CD4-positive, alpha-beta T cell treated with Interleukin-12 subunit alpha and Interleukin-12 subunit beta, for 1 hour (primary cell): ENCODE measurements at places on chromosomes 13 and 19.
A peak's percentile ranks its signal among the peaks of the same experiment; 100 is the strongest.

DNA sequence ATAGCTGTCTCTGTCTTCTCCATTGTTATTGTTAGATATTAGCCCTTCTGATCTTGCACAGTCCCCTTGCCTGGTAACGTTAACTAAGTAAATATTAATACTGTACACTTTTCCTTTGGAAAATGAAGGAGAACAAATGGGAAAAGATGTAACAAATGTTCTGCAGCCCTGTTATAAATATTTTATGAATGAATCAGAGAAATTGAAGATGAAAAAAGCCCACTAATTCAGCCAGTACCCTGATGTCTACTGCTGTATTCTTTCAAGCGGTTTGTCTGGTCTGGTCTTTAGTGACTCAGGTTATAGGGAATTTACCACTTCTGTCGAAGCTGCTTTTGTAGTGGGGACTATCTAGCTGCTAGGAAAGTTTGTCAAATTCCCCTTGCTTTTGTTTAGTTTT is 121.0 kb downstream of the COG6 start:
- no peak for DNase-seq

DNA sequence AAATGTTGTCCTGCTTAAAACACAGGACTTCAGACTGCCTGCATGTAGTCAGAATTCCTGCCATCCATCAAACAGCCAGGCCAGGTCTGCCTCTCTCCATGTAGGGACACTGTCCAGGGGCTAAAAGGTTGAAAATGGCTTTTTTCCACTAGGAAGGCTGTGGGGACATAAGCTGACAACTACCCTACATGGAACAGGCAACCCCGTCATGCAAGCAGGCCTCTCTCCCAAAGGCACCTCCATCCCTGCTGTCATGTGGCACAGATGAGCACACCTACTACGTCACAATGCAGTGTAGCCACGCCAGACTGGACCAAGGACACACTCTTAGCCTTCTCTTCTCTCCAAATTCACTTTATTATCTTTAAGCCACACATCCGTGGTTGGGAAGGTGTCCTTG is 40.8 kb downstream of the LATS2 start:
- DNase-seq: no peak

DNA sequence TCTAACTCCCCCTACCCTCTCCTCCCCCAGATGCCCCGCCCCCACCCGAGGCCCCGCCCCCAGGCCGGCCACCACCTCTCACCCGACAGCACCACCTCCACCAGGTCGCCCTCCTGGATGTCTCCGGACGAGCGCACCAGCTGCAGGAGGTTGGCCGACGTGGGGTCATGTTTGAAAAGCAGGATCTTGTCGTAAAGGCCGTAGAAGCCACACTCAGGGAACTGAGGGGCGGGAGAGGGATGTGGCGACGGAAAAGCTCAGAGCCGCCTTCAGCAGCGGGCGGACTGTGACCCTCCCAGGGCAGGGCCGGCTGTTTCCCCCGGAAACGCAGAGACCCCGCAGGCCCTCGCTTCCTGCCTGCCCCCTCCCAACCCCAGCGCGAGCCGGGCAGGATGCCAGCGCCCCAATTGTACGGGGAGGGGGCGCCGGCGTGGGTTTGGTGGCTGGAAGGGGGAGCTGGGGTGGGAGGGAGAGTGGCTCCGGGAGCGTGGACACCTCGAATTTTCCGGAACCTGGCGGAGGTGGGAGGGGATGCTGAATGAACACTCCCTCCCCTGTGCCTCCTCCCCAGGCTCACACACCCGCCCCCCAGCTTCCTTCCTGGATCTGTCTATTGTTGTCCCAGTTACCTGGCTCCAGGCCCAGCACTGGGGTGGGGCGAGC is 3.0 kb downstream of the PRKD2 start:
- DNase-seq: peak; percentile 82

DNA sequence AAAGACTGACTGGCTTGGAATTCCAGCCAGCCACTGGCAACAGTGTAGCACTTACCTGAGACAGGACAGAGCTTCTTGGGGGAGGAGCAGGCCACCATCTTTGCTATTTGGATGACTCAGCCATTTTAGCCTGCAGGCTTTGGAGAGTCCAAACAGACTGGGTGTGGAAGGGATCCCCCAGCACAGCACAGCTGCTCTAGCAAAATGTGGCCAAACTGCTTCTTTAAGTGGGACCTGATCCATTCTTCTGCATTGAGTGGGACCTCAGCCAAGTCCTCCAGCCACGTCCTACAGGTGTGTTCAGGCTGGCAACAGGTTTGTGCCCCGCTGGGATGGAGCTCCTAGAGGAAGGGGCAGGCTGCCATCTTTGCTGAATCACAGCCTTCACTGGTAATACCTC is 80.0 kb downstream of the NDFIP2 start:
- DNase-seq: no peak

GRCh38 chr13:44605275-44605674 is 29.1 kb upstream of the TSC22D1 start:
- no peak for DNase-seq

GRCh38 chr13:71460211-71460610 is 406.8 kb downstream of the DACH1 start:
- no peak for DNase-seq

- DNase-seq: no peak
Measured at GRCh38 chr13:29994911-29995595, 144.6 kb upstream of the UBL3 start.

DNA sequence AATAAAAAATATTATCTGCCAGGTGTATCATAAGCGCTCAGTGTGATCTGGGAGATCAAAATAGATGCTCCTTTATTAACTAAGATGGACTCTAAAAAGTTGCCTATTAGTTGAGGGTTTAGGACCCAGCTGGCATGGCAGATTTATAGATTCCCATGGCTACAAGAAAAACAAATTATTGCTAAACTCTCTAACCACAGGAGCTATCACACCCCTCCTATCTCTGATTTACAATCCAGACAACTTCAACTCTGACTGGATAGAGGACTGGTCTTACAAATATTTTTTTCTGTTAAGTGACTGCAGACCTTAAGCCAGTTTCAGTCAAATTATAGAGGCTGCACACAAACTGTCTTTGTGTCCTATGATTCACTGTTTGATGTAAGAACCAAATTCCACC is 45.4 kb upstream of the MYCBP2 start:
- DNase-seq: no peak

- DNase-seq: no peak
Measured at GRCh38 chr19:30116984-30117555, 175.0 kb downstream of the URI1 start.

DNA sequence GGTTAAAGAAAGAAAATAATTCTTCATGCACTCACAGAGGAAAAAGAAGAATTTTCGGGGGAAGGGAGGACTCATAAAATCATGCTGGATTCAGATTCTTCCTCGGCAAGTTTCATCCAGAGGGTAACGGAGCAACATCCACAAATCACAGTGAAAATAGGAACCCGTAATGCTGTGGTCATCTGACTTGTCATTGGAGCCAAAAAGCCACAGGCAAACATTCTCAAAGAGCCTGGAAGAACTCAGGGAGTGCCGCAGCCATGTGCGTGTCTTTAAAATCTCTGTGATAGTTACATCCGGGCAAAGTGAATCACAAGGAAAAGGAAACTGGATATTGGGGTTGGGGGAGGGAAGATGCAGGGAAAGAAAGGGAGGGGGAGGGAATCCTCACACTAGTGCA is 33.0 kb upstream of the VSTM2B start:
- no peak for DNase-seq

DNA sequence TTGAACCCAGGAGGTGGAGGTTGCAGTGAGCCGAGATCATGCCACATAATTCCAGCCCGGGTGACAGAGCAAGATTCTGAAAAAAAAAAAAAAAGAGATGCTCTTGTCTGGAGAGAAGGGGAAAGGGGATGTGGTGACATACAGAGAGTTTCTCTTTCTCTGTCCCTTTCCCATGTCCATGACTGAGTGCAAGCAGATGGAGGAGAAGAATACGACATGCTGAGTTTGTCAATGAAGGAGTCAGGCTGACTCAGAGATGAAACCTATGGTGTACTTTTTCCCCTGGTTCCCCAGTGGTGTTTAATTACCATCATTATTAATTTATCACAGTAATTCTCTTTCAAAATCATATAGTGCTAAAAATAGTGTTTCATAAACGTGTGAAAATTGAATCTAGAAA is 448.8 kb downstream of the FOXO1 start:
- DNase-seq: no peak

GRCh38 chr13:36076211-36076610 is 55.0 kb downstream of the DCLK1 start:
- no peak for DNase-seq

DNA sequence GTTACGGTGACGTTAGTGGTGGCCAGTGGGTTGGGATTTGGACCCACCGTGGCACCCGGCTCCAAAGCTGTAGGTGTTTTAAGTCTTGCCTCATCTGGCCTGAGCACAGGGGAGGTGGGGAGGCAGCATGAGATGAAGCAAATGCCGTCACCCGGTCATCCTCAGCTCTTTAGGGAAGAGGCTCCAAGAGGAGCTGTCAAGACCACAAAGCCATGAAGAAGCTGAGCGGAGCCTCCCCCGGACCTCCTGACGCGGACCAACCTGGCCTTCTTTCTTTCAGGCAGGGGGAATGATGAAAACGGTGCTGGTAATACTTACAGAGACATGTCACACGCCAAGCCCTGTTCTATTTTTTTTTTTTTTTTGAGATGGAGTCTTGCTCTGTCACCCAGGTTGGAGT is 7.4 kb downstream of the ACTMAP start:
- no peak for DNase-seq

- DNase-seq: no peak
Measured at GRCh38 chr19:45467115-45467455, 711 bp upstream of the FOSB start.

- no peak for DNase-seq
Measured at GRCh38 chr13:50376895-50377575, 361.8 kb downstream of the KCNRG start.

DNA sequence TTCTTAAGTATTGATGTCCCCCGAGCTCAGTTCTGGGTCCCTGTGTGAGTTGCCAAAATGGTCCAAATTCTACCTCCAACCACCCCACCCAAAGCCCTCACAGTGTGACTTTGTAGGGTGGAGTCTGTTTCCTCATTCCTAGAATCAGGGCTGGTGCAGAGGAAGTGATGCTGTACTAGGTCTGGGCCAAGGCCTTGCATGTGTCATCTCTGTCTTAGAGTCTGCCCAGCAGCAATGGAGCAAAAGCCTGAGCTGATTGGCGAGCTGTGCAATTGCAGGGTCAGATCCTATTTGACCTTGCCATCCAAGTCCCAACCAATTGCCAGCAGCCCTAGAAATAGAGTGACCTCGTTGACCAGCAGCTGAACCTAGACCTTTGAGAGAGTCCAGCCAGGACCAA is 97.0 kb upstream of the ANKRD10 start:
- no peak for DNase-seq

- no peak for DNase-seq
Measured at GRCh38 chr19:58084596-58085347, 13.3 kb downstream of the ZSCAN18 start.

DNA sequence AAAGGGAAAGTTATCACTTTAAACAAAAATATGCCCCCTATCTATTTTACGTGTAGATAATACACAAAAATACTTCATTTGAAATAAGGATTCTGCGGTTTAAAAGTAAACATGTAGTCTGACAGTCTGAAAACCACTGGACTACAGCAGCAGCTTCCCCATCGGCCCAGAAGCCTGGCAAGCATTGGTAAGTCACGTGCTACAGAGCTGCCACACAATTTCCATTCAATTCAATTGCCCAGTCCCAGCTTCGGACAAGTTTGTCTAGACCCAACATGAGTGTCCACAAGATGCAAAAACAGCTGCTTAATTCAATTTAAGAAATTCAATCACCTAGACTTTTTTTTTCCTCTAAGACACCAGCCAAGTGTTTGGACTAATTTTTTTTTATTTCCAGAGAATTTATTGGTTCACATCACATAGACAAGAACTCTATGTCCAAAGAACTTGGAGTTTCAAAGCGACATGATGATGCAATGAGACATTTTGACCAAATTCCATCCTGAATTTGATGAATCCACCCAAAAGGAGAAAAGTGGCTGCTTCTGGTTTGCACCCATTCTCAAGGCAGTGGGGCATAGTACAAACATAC is 458.9 kb downstream of the COG6 start:
- no peak for DNase-seq

GRCh38 chr13:78317030-78317429 is 286.3 kb downstream of the POU4F1 start:
- no peak for DNase-seq

DNA sequence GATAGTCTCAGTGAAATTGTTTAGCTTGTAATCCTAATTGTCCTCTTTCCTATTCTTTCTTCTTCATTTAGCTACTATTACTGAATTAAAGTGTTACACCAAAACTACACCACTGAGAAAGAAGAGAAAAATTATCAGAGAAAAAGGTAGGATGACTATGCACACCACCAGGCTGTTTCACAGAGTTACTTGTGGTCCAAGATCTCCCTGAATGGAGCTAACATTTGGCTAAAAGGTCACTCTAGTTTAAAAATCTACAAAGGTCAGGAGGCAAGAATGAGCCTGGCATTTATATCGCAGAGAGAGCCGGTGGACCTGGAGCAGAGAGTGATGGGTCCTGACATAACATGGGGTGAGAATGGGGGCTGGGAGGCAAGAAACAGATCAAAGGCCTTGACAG is 37.0 kb upstream of the EEF1AKMT1 start:
- no peak for DNase-seq

DNA sequence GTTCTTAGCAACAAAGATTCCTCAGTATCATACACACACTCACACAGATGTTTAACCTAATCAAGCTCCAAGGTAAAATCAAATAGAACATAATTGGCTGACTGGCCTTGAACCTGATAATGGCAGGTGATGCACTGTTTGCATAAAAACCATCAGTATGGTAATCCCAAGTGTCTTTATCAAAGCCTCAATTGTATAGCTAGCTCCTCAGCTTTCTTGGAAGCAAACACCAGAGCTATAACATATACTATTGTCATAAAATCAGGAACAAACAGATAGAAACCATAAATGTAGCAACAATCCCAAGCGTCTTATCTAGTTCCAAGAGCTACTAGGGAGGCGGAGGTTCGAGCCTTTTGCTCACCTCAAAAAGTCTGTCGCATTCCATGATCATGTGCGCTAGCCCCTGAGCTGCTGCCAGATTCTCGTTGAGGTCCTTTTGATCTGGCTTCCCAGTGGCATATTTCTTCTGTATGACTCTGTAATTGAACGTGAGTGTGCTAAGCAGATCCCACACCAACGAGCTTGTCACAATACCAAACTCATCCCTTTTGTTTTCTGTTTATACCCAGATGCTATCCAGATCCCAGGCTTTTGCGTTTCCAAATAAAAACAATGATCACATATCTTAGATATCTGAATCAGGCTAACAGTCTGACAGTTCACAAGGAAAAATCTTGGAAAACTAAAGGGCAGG is 95.3 kb downstream of the KL start:
- DNase-seq: no peak

DNA sequence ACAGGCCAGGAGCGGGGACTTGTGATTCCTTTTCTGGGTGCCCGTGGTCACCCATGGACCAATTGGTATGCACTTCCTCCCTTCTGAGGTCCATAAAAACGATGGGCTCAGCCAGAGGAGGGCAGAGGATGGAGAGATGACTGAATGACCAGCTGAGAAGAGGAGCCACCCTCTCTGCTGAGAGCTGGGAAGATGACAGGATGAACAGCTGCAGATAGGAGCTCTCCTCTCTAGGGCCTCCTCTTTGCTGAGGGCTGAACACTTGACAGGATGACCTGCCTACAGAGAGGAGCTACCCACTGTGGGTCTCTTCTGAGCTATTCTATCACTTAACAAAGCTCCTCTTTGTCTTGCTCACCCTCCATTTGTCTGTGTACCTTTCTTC is 4.1 kb downstream of the IGFL4 start:
- no peak for DNase-seq
